Activated effector memory CD4-positive, alpha-beta T cell treated with Interleukin-2 at 50 U/mL for 16 hours (primary cell): ENCODE measurements at places on chromosomes 12 and 14.
A peak's percentile ranks its signal among the peaks of the same experiment; 100 is the strongest.

DNA sequence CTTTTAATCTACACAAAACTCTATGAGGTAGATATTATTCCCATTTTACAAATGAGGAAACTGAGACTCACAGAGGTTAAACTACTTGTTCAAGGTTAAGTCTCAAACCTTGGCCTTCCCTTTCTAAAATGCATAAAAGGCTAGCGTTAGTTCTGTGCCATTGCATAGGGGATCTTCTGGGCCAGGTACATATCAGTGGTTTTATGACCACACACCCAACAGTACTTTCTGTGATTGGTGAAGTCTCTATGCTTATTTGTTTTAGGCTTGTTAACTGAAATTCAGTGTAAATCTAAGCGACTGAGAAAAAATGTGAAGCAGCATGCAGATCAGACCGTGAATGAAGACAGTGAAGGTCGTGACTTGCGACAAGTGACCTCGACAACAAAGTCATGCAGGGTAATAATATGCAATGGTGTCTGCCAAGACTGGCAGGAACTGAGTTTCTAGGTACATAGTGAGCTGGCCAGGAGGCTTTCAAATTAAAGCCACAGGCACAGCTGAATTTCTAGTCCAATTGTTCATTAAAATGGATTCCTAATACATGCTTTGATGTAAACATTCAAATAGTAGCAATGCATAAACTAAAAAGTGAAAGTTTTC is 38.8 kb upstream of the GAS2L3 start:
- no peak for DNase-seq

DNA sequence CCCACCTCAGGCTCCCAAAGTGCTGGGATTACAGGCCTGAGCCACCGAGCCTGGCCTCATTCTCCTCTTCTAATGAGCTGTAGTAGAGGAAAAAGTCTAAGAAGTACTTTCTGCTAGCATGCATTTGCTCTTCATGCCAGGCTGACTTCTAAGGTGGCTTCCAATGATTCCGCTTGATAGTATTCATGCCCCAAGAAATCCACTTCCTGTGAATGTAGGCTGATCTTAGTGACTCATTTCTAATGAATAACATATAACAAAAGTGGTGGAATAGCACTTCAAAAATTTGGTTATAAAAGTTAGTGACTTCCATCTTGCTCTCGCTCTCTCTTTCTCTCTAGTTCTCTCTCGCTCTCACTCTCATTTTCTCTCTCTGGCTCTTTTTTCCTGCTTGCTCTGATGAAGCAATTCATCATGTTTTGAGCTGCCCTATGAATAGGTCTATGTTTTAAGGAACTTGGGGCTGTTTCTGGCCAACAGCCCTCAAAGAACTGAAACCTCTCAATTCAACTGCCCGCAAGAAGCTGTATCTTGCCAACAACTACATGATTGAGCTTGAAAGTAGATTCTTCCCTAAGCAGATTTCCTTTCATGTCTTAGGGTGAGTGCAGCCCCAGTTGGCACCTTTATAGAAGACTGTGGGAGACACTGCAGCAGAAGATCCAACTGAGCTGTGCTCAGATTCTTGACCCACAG is 282.9 kb downstream of the RMST start:
- no peak for DNase-seq

- no peak for DNase-seq
These were observed 13.5 kb downstream of the BMP4 start for GRCh38 chr14:53942970-53943750.

- DNase-seq: no peak
These were observed at the start of gene ASCL1 for GRCh38 chr12:102957339-102958050. TSS of gene ASCL1 (plus strand) at chr12:102957674. CDS start at chr12:102958245, 571 bp downstream.

DNA sequence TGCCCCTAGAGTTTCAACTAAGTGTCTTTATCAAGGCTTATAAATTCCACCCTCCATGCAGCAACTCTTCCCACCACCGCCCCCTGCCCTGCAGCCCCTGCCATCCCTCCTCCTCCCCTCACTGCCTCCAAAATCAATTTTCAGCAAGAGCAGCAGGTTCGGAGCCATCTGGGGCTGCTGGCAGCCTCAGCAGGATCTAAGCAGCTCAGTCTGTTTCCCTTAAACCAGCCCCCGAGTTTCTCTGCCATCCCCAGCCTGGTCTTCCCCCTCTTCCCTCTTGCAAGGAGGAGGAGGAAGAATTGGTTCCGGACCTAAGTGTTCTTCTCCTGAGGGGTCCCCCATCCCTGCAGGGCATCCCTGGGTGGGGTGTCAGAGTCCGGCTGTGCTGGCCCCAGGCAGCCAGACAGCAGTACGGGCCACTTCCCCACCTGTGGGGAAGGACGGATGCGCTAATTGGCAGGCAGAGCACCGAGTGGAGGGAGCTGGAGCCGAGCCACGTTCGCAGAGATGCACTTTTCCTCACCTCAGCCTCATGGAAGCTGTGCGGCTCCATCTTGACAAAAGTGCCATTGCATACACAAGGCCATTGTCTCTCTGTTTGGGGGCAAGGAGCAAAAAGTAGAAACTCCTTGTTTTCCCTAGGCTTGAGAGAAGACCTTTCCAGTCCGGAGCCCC is 189.3 kb downstream of the KCNA5 start:
- no peak for DNase-seq

DNA sequence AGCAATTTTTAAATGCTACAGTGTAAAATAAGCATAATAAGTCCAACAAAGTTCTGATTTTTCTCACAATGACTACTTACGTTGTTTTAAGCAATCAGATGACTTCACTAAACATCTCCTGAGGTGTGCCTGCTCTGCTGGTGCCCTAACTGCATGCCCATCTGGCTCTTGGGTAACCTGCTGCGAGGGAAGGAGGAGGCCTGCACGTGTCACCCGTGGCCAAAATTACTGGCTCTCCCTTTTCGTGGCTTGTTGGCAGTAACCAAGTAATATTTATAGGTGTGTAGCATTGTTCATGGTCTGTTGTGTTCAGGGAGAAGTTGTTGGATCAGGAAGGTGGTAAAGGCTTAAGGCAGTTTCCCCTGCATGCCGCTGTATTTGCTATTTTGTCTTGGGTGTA is 6.3 kb upstream of the NFKBIA start:
- no peak for DNase-seq

- DNase-seq: no peak
These were observed 28.8 kb upstream of the C12orf75 start for GRCh38 chr12:105301696-105302095.

- DNase-seq: peak; percentile 6
These were observed 53.6 kb downstream of the ARF6 start for GRCh38 chr14:49946320-49947141.

DNA sequence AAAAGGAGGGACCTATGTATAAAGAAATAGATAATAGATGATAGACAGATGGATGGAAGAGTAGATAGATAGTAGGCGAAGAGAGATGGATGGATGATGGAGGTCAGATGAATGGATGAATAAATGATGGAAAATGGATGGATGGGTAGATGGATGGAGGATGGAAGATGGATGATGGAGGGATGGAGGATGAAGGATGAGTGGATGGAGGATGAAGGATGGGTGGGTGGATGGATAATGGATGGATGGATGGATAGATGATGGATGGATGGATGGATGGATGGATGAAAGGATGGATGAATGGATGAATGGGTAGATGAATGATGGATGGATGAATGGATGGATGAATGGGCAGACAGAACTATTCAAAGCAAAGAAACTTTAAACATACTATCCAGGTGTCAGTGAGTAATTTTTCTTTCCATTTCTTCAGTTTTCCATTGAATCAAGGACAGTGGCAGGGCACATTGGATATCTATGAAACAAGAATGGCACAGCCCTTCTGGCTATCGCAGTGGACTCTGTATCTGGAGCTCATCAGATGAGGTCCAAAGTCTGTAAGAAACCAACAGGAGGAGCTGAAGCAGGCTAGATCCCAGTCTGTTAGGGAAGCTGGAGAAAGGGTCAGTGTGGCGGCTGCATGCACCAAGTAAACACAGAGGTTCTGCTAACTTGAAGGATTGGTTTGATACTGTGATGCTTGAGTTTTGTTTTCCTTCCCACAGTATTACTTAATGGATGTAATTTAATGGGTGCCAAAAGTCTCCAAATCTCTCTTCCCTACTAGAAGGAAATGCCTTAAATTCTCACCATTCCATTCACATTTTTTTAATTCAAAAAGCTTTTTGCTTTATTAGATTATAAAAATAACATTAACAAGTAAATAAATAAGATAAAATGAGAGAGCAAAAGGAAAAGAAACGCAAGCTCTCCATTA is 18.1 kb upstream of the MED13L start:
- DNase-seq: no peak

GRCh38 chr12:54024581-54025305 is 3.5 kb upstream of the HOXC6 start:
- no peak for DNase-seq

DNA sequence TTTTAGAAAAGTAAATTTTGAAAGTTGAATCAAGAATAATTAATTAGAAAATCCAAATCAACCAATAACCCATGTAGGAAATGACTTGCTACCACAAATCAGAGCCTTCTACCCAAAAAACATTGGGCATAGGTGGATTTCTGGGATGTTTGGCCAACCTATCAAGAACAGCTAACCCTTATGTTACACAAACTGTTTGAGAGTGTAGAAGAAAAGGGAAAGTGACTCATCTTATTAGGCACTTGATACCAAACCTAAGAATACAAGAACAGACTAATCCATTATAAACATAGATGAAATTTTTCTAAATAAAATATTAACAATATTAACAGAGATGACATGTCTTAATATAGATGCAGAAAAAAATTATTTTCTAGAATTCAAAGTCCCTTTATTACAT is 260.4 kb downstream of the ZFP36L1 start:
- no peak for DNase-seq

GRCh38 chr12:84492351-84492883 is 420.2 kb downstream of the SLC6A15 start:
- DNase-seq: no peak

DNA sequence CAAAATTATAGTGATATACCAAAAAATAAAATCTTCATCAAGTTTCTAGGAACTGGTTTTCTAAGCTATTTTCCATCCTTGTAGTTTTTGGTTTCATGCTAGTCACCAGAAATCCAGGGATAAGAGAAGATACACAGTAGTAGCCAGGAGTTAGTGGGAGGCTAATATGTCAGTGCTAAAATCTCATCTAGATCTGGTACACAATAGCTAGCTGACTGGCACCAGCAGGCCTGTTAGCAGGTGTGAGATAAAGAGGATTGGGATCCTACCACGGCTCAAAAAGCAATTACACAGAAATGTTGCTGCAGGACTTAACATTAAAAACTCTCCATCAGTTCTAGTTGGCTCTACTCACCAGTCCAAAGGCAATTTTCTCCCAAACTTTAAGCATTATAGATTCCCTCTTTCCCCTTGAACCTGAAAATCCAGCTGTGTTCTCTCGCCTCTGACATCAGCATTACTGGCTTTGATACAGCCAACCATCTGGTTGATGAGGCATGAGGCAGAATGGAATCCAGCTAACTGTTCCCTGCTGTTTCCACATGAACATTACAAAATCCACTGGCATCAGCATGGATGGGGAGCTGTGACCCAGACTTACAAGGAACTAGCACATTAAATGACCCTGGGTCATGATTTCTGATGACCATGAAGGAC is 41.8 kb upstream of the CCDC196 start:
- no peak for DNase-seq

GRCh38 chr14:83548061-83548839 is 1981.7 kb upstream of the FLRT2 start:
- no peak for DNase-seq

DNA sequence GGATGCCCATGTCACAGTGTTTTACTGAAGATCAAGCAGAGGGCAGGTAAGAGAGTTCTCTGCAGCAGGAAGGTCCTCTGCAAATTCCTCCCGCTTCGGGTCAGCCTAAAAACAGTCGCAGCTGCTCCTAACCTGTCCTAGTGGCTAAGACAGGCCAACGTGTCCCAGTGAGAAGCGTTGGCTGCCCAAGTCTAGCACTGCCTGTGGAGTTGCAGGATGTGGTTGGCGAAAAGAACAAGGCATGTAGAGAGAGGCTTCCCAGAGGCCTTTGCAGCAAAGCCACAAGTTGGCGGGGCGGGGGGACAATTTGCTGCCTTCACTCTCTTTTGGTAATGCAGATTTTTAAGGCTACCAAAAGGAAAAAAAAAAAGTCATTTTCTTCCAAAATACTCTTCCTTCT is 340.1 kb downstream of the BCL11B start:
- DNase-seq: peak; percentile 74

DNA sequence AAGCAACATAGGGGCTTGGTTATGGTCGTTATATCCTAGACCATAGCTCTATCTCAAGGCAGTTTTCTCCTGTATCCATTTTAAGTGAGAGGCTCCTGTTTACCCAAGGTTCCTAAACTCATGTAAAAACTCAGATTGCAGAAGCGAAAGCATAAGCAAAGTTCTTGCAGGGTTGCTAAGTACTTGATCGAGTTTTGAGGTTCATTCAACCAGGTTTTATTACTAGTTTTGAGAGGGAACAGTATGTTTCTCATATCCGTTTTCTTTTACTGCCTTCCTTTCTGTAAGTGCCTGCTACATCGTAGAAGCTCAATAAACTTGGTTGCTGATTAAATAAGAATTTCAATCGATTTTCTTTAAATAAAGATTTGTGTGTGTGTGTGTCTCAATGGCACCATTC is 5.1 kb downstream of the AKAP3 start:
- DNase-seq: no peak

GRCh38 chr12:71556875-71557274 is 106.8 kb downstream of the ZFC3H1 start:
- DNase-seq: no peak

DNA sequence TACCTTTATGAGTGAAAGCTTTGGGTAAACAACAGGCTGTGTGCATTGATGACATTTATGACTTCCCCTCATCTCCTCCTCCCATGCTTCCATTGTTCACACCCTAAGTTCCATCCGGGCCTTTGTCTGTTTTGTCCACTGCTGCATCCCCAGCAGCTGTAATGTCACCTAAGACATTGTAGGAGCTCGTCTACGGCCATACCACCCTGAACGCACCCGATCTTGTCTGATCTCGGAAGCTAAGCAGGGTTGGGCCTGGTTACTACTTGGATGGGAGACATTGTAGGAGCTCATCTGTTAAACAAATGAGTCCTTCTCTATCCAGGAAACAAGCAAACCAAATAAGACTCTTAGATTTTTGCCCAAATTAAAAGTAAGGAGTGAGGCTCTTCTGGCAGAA is 40.4 kb upstream of the SYCP3 start:
- no peak for DNase-seq

DNA sequence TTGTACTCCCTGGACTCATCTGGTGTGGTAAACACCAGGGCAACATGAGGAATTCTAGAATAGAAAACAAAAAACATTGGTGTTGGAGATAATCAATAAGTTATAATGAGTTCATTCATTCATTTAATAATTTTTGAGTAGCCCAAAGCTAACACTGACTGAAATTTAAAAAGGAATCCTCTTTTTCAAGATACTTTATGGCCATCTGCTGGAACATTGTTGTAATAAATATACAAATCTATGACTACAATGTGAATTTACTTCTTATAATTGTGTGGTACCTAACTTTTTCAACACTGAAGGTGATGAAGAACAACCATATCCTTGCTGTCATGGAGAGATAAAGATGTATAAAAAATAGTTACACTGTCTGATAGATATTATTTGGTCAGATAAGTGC is 687.3 kb upstream of the MIS18BP1 start:
- DNase-seq: no peak
